ENCODE measurements at places on chromosomes 11 and 22.

- peak; percentile 45 for DNase-seq
Measured at GRCh38 chr22:34111210-34111824, 191.0 kb upstream of the LARGE1 start.

DNA sequence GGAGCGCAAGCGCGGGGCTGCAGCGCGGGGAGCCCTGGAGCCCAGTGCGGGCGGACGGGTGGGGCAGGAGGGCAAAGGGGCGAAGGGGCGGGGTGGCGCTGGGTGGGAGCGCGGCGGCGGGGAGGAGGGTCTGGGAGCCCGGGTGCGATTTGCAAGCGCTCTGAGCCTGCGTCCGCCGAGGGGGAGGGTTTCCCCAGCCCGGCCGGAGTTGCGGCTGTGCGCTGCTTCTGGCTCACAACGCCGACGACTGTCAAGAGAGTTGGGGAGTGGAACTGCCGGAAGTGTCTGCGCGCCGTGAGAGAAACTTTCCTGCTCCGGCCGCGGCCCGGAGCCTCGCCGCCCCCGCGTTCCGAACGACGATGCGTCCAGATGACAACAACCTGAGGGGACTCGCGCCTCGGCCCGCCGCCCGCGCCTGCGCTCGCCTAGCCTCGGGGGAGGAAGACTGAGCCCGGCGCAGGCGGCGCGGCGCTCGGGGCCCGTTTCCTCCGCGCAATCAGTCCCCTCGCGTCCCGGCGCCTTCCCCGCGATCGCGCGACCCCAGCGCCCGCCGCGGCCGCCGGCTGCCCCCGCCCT lies at the start of gene ARHGAP42:
Gene ARHGAP42 (plus strand): TSS at position 235 of the 576 bp plus-strand sequence. CDS start 391 bp downstream, outside the sequence.
- no peak for DNase-seq

DNA sequence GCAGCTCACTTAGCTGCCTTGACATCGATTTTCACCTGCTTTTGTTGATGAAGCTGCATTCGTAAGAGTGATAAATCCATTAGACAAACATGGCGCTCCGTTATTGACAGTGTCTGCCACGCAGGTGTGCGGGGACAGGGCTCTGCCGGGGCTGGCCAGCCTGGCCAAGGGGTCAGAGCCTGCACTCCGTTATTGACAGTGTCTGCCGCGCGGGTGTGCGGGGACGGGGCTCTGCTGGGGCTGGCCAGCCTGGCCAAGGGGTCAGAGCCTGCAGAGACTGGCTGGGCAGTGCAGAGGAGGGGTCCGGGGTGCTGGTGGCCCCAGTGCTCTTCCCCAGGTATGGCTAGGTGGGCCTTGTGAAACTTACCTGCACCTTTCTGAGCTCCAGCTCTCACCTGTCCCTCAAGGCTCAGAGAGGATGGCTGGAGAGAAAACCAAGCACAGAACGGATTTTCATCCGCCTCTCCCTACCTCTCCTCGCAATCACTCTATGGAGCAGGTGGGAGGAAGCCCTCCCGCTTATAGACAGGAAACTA lies 101.6 kb upstream of the B3GAT1 start:
- DNase-seq = no peak

GRCh38 chr11:65497141-65498041 lies 1.5 kb upstream of the MALAT1 start:
- peak; percentile 93 for DNase-seq

DNA sequence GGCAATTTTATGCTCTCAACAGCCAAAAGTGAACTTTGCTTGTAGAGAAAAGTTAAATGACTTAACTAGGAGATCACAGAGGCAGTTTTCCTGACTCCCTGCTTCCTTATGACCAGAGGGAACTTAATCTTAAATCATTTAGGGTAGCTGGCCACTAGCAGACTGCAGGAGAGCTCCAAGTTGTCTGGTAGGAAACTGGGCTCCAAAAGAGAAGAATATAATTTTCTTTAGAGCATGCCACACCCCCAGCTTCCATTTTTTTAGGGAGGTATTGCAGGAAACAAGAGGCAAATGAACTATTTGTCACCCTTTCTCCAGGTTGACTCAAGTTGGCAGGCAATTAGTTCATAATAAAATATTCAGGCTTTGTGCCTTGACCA lies 2.6 kb downstream of the METTL15 start:
- no peak for DNase-seq

- DNase-seq = no peak
Measured at GRCh38 chr22:20809538-20810185, 35.7 kb downstream of the SERPIND1 start.

GRCh38 chr11:44310463-44311272 lies 729 bp upstream of the ALX4 start:
- DNase-seq = no peak

- no peak for DNase-seq
Measured at GRCh38 chr11:86695373-86695772, 23.0 kb upstream of the ME3 start.

DNA sequence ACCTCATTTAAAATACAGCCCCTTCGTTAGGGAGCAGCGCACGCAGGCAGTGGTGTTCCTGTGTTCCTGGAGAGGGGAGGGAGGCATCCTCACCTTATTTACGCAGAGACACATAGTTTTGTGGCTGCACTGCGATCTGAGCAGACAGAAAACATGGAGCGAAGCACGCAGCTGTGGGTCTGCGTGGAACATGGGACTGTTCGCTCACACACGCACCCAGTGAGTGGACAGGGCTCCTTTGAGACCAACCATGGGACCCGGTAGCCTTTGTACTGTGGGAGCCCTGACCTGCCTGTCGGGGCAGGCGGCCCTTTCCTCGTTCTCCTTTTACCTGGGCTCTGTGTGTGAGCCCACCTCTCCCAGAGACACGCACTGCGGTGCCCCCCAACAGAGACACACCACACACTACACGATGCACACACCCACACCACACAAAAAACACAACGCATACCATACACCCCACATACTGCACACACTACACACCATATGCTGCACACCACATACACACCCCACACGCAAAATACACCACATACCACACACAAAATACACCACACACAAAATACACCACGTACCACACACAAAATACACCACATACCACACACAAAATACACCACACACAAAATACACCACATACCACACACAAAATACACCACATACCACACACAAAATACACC lies 1245.7 kb downstream of the BRD1 start:
- DNase-seq = no peak

GRCh38 chr11:120564573-120565311 lies 53.2 kb downstream of the GRIK4 start:
- peak; percentile 20 for DNase-seq

GRCh38 chr11:102781676-102782075 lies 1.2 kb upstream of the MMP10 start:
- no peak for DNase-seq

DNA sequence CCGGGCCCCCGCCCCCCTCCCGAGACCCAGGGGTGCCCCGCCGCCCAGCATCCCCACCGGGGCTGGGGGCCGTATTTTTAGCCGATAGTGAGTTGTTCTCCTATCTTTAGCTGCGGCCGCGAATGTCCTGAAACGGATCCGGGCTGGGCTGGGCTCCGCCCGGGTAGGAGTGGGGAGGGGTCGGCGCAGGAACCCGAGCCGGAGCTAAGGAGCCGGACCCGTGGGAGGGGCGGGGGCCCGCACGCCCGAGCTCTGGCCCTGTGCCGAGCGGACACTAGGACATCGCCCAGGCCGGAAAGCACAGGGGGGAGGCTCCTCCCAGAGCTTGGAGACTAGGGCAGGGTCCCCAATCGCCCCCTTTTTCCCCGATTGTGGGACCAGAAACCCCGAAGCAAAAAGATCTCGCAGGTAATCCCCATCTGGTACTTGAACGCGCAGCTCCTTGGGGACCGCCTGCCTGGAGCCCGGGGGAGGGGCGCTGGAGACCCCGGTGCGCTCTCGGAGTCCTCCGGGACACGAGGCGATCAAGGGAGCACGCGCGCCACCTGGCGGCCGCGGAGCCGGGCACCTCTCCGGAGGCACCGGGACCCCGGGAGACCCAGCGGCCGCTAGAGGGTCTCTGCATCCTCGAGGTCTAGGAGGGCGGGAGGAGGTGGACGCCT lies 669 bp downstream of the CDC42EP2 start:
- no peak for DNase-seq

DNA sequence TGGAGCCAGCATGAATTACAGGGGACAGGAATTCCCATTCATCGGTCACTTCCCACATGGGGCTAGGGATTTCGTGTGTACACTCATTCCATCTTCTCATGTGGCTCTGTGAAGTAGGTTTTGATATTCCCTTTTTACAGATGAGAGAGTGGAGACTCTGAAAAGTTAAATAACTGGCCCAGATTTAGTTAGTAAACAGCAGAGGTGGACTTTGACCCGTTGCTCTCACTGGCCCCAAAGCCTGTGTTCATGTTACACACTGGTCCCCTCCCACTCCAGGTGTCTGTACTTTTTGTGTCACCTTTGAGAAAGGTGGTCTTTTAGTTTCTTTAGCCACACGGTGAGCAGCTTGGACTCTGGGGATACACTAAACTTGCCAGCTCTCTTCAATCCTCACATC lies 108.5 kb downstream of the MICAL2 start:
- no peak for DNase-seq

GRCh38 chr11:129917231-129917630 lies 21.9 kb upstream of the NFRKB start:
- no peak for DNase-seq

GRCh38 chr11:64055077-64055476 lies 19.3 kb downstream of the FLRT1 start:
- DNase-seq = no peak

GRCh38 chr11:68120273-68121066 lies 718 bp downstream of the CHKA start:
- no peak for DNase-seq

DNA sequence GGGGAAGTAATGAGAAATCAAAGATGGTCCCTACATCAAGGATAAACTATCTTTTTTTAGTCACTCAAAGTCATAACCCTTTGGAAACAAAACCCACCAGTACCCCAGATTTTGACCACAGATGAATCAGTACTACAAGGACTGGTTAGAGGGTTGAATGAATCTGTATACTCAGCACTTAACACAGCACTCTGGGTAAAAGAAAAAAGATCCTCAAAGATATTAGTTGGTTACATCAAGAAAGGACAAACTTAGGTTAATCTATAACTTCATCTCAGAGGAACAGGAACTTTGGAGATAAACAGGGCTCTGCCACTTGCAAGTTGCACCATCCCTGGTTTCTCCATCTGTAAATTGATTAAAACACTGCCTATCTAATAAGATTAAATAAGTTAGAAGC lies 18.8 kb downstream of the SC5D start:
- DNase-seq = no peak

- no peak for DNase-seq
Measured at GRCh38 chr11:118074785-118075184, 2.1 kb upstream of the TMPRSS4 start.

GRCh38 chr11:73221451-73221850 lies 3.4 kb downstream of the P2RY2 start:
- DNase-seq = no peak

Data from COLO829 (cell line).